ENCODE measurements at places on chromosomes 2 and 18.

DNA sequence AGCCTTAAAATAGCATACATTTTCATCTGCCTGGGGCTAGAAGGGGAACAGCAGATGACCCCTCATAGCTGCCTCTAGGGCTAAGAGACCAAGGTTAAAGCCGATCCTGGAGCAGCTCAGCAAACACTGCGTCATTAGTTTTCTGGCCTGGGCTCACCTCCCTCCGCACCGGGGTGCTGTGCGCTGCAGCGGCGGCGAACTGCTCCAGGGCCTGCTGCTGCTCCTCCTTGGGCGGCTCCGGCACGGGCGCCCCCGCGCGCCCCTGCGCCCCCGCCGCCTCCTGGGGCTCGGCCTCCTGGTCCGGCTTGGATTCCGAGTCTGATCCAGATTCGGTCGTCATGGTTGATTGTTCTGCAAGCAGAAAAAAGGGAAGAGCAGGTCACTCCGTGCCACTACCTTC is 55.0 kb downstream of the EPB41L3 start:
- H3K27ac ChIP-seq = no peak overlapping the region
- H3K4me1 ChIP-seq = no peaks in the 10 kb centered on the region
- DNase-seq = no peak
- H3K27me3 ChIP-seq = no peaks in the 10 kb centered on the region
- no peaks in the 10 kb centered on the region for H3K36me3 ChIP-seq

DNA sequence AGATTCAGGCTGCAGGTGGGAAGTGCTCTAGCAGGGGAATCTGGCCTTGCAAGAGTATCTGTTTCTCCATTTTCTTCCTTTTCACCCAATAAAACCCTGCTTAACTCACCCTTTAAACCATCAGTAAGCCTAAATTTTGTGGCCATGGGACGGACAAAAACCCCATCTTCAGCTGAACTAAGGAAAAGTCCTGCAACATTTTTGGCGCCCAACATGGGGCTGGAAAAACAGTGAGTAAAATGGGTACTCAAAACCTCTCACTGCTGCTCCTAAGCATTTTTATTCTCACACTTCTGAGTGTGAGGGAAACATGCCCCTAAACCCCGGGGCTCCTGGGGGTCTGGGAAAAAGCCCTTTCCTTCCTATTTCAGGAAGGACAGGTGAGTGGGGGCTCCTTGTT is 414.3 kb downstream of the ZNF804A start:
- DNase-seq = no peak
- no peak overlapping the region for H3K27ac ChIP-seq
- no peaks in the 10 kb centered on the region for H3K36me3 ChIP-seq
- no peaks in the 10 kb centered on the region for H3K4me1 ChIP-seq
- H3K4me3 ChIP-seq = no peak overlapping the region

DNA sequence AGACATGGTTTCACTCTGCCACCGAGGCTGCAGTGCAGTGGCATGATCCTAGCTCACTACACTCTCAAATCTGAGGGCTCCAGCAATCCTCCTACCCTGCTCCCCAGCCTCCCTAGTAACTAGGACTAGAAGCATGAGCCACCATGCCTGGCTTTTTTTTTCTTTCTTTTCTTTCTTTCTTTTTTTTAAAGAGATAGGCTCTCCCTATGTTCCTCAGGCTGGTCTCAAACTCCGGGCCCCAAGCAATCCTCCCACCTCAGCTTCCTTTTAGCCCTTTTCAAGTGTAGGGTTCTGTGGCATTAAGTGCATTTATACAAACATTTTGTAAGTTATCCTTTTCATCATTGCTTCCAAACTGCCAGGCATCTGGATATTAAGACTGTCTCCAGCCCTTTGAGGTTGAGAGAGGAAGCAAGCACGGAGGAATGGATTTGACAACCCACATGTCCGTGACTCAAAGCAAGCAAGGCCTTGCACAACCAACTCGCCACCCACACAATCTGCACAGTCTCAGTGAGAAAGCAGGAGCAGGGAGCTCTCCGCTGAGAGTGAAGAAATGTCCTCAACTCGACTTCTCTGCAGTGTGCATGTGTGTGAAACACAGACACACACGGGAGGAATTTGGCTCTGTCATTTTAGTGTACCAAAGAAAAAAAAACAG is 65.6 kb downstream of the ATP8B1 start:
- H3K27me3 ChIP-seq = no peaks in the 10 kb centered on the region
- no peaks in the 10 kb centered on the region for H3K4me1 ChIP-seq
- no peak overlapping the region for H3K27ac ChIP-seq

GRCh38 chr18:2625217-2625616 is 30.3 kb upstream of the SMCHD1 start:
- H3K27me3 ChIP-seq = no peaks in the 10 kb centered on the region
- no peak overlapping the region for H3K4me3 ChIP-seq
- no peak overlapping the region for H3K27ac ChIP-seq
- DNase-seq = no peak

GRCh38 chr18:66621816-66622576 is 18.1 kb upstream of the CDH19 start:
- no peak for DNase-seq
- no peaks in the 10 kb centered on the region for H3K4me1 ChIP-seq
- H3K4me3 ChIP-seq = no peak overlapping the region
- H3K27me3 ChIP-seq = no peaks in the 10 kb centered on the region

DNA sequence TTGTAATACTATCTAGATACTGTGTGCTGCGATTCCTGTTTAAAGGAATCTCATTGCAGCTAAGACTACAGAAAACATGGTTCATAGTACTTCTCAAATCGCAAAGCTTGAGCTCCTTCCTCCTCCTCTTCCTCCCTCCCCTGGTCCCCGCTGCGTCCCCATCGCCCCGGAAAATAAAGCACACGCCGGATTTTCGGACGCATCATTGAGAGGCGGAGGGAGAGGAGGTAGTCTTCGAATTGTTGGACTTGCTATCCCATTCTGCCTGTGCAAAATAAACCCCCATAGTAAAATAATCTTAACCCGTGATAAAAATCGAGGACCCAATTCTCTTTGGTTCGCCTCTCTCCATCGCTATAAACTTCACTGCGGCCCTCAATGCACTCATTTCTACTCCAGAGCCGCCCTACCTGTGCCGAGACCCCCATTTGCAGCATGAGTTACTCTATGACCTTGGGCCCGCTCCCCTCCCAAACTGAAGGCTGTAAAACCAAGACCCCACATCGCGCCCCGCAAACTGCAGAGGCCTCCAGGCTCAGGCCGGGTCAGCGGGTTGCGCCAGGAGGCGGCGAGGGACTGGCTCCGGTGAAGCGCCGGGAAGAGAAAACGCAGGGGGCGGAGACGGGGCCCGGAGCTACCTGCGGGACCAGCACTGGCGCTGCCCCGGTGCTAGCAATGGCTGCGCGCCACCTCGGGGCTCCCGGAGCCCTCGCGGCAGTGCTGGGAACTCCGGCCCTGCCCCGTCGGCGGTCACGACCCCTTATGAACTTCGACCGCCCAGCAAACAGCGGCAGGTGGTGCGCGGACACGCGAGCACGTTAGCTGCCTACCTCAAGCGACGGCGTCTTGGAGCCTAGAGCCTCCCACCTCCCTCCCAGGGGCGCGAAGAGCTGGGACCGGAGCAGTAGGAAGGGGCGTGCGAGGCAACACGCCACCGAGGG is 649 bp downstream of the ESCO1 start:
- peaks cover 4% of the 10 kb centered on the region for H3K4me1 ChIP-seq
- H3K4me3 ChIP-seq = peak overlapping the region; percentile 72
- no peaks in the 10 kb centered on the region for H3K36me3 ChIP-seq
- DNase-seq = peak; percentile 85
- H3K27ac ChIP-seq = peak overlapping the region; percentile 99

- no peak overlapping the region for H3K4me3 ChIP-seq
- no peaks in the 10 kb centered on the region for H3K36me3 ChIP-seq
- H3K27me3 ChIP-seq = no peaks in the 10 kb centered on the region
- H3K4me1 ChIP-seq = no peaks in the 10 kb centered on the region
Observed at GRCh38 chr2:86661333-86661732, 37.7 kb upstream of the RNF103 start.

DNA sequence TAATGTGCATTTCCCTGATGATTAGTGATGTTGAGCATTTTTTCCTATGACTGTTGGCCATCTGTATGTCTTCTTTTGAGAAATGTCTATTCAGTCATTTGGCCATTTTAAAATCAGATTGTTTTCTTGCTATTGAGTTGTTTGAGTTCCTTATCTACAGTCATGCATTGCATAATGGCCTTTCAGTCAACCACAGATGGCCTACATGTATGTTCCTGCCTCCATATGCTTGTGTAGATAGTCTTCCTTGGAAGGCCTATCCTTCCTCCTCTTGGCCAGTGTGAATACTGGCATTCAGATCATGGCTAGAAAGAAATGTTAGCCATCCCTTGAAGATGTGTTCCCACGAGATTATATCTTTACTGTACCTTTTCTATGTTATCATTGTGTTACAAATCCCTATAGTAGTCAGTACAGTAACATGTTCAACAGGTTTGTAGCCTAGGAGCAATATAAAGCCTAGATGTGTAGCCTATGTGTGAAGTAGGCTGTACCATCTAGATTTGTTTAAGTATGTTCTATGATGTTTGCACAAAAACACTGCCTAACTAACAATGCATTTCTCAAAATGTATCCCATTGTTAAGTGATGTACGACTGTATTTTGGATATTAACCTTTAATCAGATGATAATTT is 65.6 kb upstream of the CD302 start:
- no peak overlapping the region for H3K27ac ChIP-seq
- H3K4me3 ChIP-seq = no peak overlapping the region
- DNase-seq = no peak
- peaks cover 5% of the 10 kb centered on the region for H3K4me1 ChIP-seq
- no peaks in the 10 kb centered on the region for H3K27me3 ChIP-seq

DNA sequence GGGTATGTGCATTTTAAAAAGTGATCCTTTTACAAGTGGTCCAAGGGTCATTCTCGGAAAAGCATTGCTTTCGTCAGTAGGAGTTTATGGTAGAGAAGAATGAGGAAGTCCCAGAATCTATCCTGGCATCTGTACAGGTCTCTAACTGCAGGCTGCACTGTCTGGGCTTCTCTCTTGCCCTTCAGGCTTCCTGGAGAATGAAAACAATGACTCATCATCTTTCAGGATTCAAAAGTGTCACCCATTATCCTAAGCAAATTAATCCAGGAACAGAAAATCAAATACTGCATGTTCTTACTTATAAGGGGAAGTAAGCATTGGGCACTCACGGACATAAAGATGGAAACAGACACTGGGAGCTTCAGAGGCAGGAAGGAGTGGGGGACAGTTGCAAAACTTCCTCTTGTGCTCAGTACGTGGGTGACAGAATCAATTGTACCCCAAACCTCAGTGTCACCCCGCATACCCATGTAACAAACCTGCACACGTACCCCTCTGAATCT is 60.2 kb upstream of the TXNDC2 start:
- peaks cover 28% of the 10 kb centered on the region for H3K4me1 ChIP-seq
- H3K27ac ChIP-seq = peak overlapping the region; percentile 96
- peak; percentile 82 for DNase-seq
- no peak overlapping the region for H3K4me3 ChIP-seq
- H3K36me3 ChIP-seq = no peaks in the 10 kb centered on the region
- H3K27me3 ChIP-seq = no peaks in the 10 kb centered on the region

DNA sequence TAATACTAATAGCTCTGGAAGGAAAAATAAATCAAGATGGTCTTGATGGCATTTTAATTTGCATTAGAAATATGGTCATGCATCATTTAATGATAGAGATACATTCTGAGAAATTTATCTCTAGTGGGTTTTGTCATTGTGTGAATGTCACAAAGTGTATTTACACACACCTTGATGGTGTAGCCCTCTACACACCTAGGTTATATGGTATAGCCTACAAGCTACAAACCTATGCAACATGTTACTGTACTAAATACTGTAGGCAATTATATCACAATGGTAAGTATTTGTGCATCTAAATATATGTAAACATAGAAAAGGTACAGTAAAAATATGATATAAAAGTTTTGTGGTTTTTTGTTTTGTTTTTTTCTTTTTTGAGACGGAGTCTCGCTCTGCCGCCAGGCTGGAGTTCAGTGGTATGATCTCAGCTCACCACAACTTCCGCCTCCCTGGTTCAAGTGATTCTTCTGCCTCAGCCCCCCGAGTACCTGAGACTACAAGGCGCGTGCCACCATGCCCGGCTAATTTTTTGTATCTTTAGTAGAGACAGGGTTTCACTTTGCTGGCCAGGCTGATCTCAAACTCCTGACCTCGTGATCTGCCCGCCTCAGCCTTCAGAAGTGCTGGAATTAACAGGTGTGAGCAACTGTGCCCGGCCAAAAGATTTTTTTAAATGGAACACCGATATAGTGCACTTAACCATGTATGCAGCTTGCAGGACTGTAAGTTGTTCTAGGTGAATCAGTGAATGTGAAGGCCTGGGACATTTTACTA is 83.7 kb upstream of the UBXN4 start:
- no peaks in the 10 kb centered on the region for H3K4me1 ChIP-seq
- H3K27me3 ChIP-seq = no peaks in the 10 kb centered on the region
- no peaks in the 10 kb centered on the region for H3K36me3 ChIP-seq
- no peak overlapping the region for H3K4me3 ChIP-seq

DNA sequence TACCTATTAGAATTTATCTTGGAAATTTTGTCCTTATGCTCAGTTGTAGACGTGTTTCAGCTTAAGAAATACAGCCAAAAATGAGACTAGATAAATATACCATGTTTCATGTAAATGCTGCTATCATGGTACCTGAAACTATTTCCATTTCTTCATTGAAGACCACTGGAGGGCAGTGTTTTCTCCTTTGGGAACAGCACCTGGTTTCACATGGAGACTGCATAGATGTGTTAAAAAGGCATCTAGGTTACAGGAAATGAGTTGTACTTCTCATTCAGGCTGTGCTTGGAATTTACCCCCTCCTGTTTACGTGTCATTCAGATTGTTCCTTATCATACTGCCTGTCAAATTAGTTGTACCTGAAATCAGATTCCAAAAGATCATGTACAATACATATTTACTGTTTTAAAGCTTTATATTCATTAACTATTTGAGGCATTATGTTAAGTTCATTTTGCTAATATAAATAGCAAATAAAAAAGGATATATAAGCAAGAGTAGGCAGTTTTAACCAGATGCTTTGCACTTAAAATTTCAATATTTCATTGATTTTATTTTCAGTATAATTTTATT is 57.3 kb upstream of the PSMD14 start:
- H3K4me1 ChIP-seq = no peaks in the 10 kb centered on the region
- H3K27ac ChIP-seq = no peak overlapping the region
- H3K4me3 ChIP-seq = no peak overlapping the region
- no peaks in the 10 kb centered on the region for H3K27me3 ChIP-seq
- DNase-seq = peak; percentile 68

- no peak for DNase-seq
- H3K36me3 ChIP-seq = no peaks in the 10 kb centered on the region
- H3K4me1 ChIP-seq = 0 out of 2 replicates have a peak, but pooled peaks cover 4% of the 10 kb centered on the region
- no peak overlapping the region for H3K4me3 ChIP-seq
Observed at GRCh38 chr18:42412281-42412680, 457.2 kb downstream of the PIK3C3 start.

GRCh38 chr2:85541753-85542457 is 2.9 kb downstream of the MAT2A start:
- H3K4me1 ChIP-seq = peaks cover 5% of the 10 kb centered on the region
- H3K4me3 ChIP-seq = no peak overlapping the region
- H3K27ac ChIP-seq = no peak overlapping the region

- H3K27me3 ChIP-seq = no peaks in the 10 kb centered on the region
- no peaks in the 10 kb centered on the region for H3K36me3 ChIP-seq
- 0 out of 2 replicates have a peak, but pooled peaks cover 4% of the 10 kb centered on the region for H3K4me1 ChIP-seq
- H3K4me3 ChIP-seq = no peak overlapping the region
- no peak overlapping the region for H3K27ac ChIP-seq
Observed at GRCh38 chr2:241095594-241096290, 6.3 kb downstream of the MTERF4 start.

All from Caco-2 (cell line).